ENCODE measurements at places on chromosomes 4 and X.

DNA sequence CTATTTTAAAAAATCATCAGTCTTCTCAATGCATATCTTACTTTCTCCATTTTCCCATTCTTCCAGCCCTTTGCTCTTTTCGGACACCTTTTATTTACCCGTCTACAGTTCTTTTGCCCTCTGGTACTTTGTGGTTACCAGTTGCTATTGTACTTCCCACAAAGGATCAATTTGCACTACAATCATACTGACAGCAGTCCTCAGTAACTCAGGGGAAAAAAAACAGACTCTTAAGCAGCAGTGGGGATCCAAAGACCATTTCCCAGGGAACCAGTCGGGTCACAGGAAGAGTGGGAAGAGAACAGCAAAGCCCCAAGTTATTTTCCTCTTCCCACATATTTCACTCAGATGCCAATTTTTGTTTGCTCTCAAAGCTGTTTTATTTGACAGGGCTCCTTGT is 23.1 kb downstream of the DMD start:
- DNase-seq: no peak

GRCh38 chr4:139920486-139921002 is 233.4 kb downstream of the MAML3 start:
- DNase-seq: no peak

- no peak for DNase-seq
Measured at GRCh38 chr4:3660086-3660927, 105.9 kb upstream of the ADRA2C start.

DNA sequence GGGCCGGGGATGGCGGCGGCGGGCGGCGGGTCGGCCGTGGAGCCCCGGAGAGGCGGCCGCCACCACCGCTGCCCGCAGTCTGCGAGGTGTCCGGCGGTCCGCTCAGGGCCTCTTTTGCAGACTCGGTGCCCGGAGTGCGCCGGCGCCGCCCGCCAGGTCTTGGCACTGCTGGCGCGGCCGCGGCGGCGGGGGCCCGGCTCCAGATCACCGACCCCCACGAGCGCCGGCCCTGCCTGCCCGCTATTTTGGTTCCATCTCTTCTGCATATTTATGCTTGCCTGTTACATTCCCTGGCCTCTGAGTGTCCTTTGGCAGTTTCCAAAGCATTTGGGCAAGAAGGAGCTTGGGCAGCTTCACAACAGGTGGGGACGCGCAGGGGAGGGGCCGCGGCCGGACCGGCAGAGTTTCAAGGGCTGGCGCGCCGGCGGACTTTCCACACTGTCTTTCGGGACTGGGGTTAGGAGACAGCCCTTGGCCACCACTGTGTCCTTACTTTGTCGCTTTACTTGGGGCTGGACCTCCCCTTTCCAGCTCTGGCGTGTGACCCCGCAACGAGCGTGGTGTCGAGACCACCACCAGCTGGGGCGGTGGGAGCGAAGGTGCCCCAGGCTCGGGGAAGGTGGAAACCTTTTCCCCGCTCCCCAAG is 668 bp upstream of the TAPT1 start:
- peak; percentile 47 for DNase-seq

GRCh38 chr4:14719053-14719452 is 283.2 kb upstream of the CPEB2 start:
- no peak for DNase-seq

DNA sequence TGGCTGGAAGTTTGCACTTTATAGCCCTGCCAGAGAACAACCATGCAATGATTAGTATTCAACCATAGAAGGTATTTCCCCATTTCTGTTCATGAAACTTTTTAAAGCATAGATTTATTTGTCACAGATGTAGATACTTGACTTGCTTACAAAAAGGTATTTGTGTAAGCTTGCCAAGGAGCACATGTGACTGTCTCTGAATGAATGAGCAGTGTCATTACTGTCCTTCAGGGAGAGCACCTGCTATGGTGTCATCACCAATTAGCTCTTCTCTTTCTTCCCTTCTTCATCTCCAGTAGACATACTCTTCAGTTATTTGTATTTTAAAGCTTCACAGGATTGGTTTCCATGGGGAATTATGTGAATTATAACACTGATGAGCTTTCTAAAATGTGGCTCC is 1064.7 kb upstream of the GRIA3 start:
- no peak for DNase-seq

DNA sequence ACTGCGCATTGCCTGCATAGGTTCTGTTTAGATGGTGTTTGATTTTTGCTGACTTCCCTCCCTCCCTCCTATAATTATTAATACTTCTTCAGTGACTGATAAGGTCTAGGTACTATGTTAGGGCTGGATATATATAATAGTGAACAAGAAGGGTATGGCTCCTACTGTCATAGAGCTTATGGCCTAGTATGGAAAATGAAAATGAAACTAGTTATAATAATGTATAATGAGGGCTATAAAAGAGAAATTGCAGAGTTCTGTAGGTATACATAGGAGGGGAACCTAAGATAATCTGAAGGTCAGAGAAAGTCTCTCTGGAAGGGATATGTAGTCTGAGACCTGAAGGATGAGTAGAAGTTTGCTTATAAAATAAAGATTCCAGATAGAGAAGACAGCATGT is 102.1 kb downstream of the DCK start:
- no peak for DNase-seq

- no peak for DNase-seq
Measured at GRCh38 chrX:147891896-147892295, 19.8 kb upstream of the FMR1 start.

DNA sequence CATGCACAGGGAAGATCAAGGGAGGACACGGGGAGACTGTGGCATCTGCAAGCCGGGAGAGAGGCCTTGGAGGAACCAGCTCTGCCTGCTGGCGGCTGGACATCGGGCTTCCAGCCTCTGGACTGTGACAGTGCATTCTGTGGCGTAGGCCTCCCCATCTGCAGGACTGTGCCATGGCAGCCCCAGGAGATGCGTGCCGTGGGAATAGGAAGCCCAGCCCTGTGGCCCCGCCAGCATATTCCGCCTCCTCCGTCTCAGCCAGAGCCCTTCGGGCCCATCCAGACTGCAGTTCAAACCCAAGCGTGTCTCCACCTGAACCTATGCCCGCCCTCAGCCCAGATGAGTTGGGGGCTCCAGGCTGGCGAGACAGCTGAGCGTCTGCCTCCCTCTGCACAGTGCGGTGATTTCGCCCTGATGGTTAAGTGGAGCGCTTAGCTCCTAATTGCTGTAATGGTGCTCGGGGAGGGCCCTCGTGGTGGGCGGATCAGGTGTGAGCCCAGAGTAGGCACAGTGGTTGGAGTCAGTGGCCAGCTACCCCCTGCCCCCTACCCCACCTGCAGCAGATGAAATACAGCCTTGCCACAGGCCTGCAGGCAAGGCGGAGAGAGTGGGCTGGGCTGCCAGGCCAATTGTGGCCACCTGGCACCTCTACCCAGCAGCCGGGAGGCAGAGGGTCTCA is 133.9 kb downstream of the HMX1 start:
- no peak for DNase-seq

- no peak for DNase-seq
Measured at GRCh38 chrX:75303795-75304194, 29.9 kb downstream of the UPRT start.

GRCh38 chr4:4860600-4861389 is 1.3 kb downstream of the MSX1 start:
- DNase-seq: no peak

DNA sequence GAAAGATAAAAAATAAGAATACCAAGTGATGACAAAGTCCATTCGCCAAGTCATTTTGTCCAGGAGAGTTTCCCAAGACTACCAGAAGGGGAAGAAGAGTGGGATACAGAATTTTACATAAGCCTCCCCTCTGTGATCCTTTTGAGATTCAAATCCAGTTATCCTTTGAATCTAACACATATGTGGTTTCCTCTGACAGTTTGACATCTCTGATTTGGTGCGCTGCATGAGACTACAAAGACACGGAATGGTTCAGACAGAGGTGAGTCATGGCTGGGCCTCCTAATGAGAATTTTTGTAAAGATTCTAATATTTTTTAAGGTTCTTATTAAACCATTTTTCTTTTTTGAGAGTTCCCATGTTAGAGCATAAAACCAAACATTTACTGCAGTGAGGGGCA is 38.3 kb downstream of the SLC10A6 start:
- DNase-seq: no peak

DNA sequence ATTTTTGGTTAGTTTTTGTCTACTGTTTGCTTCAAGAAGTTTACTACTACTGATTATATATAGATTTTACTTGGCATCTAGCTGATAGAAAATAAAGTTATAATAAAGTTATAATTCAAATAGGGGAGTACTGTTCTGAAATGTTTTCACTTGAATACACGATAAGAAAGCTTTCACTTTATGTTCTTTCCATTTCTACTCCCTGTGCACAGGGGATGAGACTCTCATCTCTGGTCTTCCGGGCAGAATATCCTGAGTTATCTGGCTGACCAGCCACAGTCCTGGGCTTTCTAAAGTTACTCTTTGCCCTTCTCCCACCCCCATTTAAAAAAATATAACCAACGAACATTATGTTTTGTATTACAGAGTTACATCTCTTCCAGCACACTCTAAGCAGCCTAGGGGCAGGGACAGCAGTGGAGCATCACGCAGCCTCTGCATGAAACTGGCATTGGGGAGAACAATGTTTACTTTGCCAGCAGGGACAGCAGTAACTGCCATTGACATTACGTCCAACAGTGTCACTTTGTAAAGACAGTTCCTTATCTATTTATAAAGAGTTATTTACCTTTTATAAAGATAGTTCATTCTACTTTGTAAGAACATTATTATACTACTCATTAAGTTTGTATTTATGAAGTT is 64.3 kb downstream of the METTL14 start:
- DNase-seq: no peak

- no peak for DNase-seq
Measured at GRCh38 chr4:158529505-158529904, 7.8 kb downstream of the RXFP1 start.

DNA sequence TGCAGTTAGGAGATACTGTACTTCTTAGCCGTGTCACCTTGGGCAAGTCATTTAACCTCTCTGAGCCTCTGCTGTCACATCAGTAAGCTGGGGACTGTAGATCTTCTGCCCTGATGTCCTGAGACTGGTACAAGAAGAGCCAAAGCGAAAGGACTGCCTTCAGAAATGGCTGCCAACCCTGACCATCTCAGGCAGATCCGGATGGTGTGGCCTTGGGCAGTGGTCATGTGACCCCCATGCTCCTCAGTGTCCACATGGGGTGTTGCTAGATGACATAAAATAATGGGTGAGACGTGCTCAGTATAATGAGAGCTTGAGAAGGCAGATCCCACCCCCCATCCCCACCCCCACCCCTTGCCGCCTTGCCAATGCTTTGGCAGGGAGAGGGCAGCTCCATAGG is 60.4 kb upstream of the MTM1 start:
- DNase-seq: no peak

- no peak for DNase-seq
Measured at GRCh38 chr4:526189-526909, 27.3 kb downstream of the PIGG start.

- no peak for DNase-seq
Measured at GRCh38 chr4:14182148-14182547, 554.6 kb upstream of the BOD1L1 start.

GRCh38 chr4:32824336-32824735 is 2104.2 kb downstream of the PCDH7 start:
- DNase-seq: no peak

DNA sequence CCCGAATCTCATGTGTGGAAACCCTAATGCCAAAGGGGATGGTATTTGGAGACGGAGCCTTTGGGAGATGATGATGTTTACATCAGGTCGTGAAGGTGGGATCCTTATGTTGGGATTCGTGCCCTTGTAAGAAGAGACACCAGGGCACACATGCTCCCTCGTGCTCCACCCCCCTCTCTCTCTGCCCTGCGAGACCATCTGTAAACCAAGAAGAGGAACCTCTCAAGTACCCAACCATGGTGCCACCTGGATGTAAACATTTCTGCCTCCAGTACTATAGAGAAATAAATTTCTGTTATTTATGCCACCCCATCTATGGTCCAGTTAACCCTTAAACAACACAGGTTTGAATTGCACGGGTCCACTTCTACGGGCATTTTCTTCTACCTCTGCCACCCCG is 179.4 kb downstream of the DHRSX start:
- DNase-seq: peak; percentile 7

DNA sequence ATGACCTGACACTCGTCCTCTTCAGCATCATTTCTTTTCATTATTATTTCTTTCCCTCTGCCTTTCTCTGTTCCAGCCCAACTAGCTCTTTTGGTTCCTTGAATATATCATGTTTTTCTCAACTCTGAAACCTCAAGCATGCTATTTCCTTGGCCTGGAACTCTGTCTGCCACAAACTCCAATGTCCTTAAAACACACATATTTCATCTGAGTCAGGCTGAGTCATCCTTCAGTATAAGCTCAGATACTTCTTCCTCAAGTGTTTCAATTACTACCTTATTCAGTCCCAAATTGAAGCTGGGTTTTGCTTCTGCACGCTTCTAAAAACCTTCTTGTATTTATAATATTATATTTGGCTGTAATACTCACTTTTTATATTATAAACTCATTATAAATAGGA is 424.2 kb downstream of the PDGFC start:
- DNase-seq: no peak

- DNase-seq: peak; percentile 8
Measured at GRCh38 chrX:147917700-147918695, 6.3 kb downstream of the FMR1 start.

- no peak for DNase-seq
Measured at GRCh38 chr4:82913305-82913704, 12.8 kb downstream of the THAP9 start.

DNA sequence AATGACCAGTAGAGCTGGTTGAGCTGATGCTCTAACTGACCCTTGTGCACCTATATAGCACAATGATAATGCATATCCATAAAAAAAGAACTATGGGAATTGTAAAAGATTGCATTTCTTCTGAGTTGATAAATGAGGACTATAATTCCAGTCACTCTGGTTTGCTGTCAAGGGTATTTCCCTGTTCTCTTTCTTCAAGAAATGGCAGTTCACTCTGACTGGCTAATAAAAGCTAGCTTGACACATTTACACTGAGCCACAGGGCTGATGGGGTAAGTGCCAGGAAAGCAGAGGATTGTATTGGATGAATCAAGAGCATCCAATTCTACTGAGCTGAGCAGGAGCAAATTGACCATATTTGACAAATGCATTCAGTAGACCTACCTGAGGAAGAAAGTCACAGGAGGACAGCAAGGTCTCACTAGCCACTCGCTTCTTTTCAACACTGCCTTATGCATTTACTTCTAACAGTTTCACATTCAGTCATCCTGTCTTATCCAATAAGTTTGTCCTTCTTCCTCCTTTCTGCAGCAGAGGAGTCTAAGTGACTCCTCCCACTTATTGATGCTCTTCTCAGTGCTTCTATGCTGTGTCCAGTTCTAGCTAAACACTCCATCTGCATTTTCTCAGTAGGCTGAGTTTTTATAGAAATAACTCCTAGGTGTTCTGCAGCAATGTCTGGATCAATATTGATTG is 43.0 kb downstream of the RBMX2 start:
- no peak for DNase-seq

GRCh38 chrX:136866337-136867095 is 14.0 kb downstream of the RBMX start:
- DNase-seq: no peak

GRCh38 chr4:162015090-162015489 is 148.7 kb downstream of the FSTL5 start:
- DNase-seq: peak; percentile 5

GRCh38 chrX:133907606-133908005 is 77.8 kb downstream of the GPC3 start:
- DNase-seq: no peak

- DNase-seq: peak; percentile 17
Measured at GRCh38 chr4:119628281-119629141, at the start of gene PDE5A. Gene PDE5A (minus strand): TSS chr4:119628804. CDS start chr4:119628671, 133 bp downstream.

- no peak for DNase-seq
Measured at GRCh38 chr4:34964613-34965012, 1279.7 kb downstream of the ARAP2 start.
